ENCODE measurements at places on chromosomes 6 and 20. TPM values are rescaled to one million over a fixed set of nuclear protein-coding genes. Genes with fewer than 3 reads are reported as not detected.

Gene CDSN
- not detected for total RNA-seq

Gene ZFP57
- 9.2 TPM for total RNA-seq

Gene RFX6
- total RNA-seq = not detected

Gene SLC12A5
- total RNA-seq = not detected

Gene LY6G6C
- total RNA-seq = not detected

Gene TMEM200A
- total RNA-seq = 1.7 TPM

Gene RNF39
- not detected for total RNA-seq

Gene PKHD1
- not detected for total RNA-seq

Gene SRC
- total RNA-seq = 2.4 TPM

Gene RGS17
- total RNA-seq = 0.02 TPM

Gene HLA-G
- total RNA-seq = 0.59 TPM

Gene CDS2
- total RNA-seq = 57.3 TPM

Gene DACT2
- not detected for total RNA-seq

Gene BPIFA2
- not detected for total RNA-seq

Gene SMOC2
- not detected for total RNA-seq

Gene RAET1E
- total RNA-seq = not detected

Gene FLRT3
- total RNA-seq = not detected

Measured in CD8-positive, alpha-beta memory T cell (primary cell).